ENCODE measurements at places on chromosomes 1 and 21. TPM values are rescaled to one million over a fixed set of nuclear protein-coding genes. Genes with fewer than 3 reads are reported as not detected.

Gene GPR52
- 0.22 TPM for total RNA-seq

GRCh38 chr1:81850495-81850894, 49.8 kb downstream of the ADGRL2 start:
- no peak for DNase-seq

DNA sequence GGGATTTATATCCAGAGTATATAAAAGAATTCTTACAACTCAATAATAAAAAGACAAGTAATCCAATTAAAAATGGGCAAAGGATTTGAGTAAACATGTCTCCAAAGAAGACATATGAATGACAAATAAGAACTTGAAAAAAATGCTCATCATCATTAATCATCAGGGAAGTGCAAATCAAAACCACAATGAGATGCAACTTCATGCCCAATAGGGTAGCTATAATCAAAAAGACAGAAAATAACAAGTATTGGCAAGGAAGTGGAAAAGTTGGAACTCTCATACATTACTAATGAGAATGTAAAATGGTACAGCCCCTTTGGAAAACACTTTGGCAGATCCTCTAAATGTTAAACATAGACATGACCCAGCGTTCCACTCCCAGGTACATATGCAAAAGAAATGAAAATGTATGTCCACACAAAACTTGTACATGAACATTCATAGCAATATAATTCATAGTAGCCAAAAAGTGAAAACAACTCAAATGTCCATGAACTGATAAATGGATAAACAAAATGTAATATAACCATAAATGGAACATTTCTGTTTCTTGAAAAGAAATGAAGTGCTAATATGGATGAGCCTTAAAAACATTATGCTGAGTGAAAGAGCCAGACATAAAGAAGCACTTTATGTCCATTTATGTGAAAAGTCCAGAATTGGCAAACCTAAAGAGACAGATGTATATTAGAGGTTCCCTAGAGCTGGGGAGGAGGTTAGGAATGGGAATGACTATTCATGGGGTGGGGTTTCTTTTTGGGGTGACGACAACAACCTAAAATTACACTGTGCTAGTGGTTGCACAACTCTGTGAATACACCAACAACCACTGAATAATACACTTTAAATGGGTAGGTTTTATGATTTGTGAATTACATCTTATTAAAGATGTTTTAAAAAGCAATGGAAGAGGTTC, 259.7 kb downstream of the RHOU start:
- DNase-seq, result no peak

DNA sequence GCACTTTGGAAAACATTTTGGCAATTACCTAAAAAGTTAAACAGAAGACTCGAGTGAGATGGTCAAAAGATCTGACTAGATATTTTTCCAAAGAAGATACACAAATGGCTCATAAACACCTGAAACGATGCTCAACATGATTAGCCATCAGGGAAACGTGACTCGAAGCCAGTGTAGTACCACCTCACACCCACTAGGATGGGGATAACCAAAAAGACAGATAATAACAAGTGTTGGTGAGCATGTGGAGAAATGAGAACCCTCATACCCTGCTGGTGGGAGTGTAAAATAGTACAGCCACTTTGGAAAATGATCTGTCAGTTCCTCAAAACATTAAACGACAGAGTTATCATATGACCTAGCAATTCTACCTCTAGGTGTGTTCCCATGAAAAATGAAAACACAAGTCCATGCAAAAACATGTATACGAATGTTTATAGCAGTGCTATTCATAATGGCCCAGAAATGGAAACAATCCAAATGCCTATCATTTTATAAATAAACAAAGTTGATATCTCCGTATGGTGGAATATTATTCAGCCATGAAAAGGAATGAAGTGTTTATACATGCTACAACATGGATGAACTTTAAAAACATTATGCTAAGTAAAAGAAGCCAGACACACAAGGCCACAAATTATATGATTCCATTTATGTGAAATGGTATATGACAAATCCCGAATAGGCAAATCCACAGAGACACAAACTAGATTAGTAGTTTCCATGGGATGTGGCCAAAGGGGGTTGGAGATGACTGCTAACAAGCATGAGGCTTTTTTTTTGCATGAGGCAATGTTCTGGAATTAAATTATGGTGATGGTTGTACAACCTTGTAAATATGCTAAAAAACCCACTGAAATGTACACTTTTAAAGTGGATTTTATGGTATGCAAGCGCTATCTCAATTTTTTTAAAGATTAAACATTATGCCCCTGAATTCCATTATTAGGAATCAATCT, 625.3 kb downstream of the KIF26B start:
- DNase-seq, result no peak

Gene LENEP
- not detected for total RNA-seq

- no peak for DNase-seq
Measured at GRCh38 chr1:3959361-3959760, 59.3 kb upstream of the C1orf174 start.

Gene NBPF10
- total RNA-seq, result 0.62 TPM

All from Right ventricle myocardium inferior (tissue), 1 donor.